NCI-H1417 (cell line): ENCODE measurements at places on chromosomes 4 and X.

DNA sequence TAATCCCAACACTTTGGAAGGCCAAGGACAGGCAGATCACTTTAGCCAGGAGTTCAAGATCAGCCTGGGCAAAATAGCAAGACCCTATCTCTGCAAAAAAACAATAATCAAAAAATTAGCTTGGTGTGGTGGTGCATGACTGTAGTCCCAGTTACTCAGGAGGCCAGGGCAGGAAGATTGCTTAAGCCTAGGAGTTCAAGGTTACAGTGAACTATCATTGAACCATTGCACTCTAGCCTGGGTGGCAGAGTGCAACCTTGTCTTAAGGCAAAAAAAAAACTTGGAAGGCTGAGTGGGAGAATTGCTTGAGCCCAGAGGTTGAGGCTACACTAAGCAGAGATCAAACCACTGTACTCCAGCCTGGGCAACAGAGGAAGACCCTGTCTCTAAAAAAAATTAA is 5.2 kb upstream of the FRYL start:
- DNase-seq: no peak

- DNase-seq: no peak
Measured at GRCh38 chr4:80151981-80152380, 45.3 kb upstream of the PRDM8 start.

DNA sequence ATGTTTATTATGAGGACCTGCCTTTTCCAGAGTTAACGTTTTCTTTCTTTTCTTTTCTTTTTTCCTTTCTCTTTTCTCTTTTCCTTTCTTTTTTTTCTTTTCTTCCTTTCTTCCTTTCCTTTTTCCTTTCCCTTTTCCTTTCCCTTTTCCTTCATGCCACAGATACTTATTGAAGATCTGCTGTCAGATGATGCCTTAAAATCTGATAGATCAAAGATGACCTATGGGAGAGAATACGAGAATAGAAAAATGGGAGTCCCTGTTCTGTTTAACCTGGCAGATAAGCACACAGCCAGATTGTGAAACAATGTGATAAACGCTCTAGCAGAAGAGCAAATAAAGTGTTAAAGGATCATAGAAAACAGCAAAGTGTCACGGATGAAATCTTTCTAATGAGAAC is 38.9 kb downstream of the AFF1 start:
- DNase-seq: no peak

DNA sequence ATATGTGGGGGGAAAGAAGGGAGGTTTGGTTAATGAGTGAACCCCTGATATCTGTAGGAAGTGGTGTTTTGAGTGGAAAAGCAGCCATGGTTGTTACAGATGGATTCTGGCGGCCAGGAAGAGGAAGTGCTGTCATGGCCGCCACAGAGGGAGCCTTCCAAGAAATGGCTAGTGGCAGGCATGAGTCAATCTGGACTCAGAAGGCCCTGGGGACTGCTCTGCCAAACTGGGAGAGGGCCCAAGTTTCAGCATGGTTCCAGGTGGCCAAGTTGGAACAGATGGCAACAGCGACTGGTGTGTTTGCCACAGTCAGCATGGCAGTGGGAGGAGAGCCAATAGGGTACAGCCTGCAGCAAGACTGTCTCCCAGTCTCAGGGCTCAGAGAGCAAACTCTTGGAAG is 32.5 kb downstream of the ETDB start:
- DNase-seq: no peak

GRCh38 chrX:150197388-150197787 is 165.7 kb upstream of the MAMLD1 start:
- DNase-seq: no peak

- DNase-seq: no peak
Measured at GRCh38 chrX:121902463-121902862, 855.1 kb downstream of the GLUD2 start.

- no peak for DNase-seq
Measured at GRCh38 chrX:101365301-101365795, 16.8 kb upstream of the TIMM8A start.

DNA sequence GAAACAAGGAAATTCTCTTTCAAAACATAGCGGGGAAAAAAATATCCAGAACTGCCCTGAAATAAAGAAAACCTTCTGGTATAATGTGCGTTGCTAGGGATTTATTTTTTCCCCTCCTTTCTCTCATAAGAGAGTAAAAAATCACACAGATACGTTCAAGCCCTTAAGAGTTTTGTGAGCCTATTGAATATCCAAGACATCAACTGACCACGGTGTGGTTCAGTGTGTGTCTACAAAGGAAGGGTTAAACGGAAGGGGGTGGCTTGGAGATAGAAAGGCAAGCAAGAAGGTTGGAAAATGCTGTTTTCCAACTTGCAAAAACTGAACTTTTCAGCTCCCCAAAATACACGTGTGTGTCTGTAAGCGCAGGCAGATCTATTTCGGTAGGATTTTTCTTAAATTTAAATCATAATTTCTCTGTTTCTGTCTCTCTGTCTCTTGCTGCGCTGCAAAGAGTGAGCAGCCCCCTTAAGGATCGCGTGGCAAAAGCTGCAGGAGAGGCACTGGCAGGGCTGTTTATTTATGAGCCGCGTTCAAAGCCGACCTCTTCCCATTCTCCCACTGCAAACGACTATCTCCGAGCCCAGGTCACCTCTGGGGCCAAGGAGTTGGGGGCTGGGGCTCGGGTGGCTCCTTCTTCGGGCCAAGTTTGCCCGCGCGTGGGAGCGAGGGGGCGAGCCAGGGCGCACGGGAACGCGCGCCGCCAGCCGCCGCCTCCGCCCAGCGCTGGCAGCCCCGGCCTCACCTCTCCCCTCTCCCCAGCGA is 492 bp upstream of the SLIT2 start:
- no peak for DNase-seq

DNA sequence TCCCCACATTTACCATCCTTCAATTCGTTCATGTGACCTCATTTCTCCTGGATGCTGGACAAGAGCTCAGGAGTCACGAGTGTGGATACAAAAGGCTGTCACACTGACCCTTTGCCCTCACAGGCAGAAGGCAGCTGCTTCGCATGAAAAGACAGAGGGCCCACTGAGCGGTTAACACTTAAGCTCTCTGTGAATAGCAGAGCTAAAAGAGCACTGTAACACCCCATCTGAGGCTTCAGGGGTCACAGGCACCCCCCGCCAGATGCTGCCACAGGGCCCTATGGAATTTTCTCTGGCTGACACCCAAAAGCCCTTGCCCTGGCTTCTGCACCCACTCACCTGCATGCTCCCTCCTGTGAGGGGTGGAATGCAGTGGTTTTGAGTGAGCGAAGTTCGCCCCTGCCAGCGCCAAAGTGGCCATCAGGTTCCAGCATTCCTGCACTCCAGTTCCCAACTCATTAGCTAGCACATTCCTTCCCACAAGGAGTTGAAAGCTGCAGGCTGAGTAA is 360.9 kb downstream of the PPP3CA start:
- DNase-seq: no peak

DNA sequence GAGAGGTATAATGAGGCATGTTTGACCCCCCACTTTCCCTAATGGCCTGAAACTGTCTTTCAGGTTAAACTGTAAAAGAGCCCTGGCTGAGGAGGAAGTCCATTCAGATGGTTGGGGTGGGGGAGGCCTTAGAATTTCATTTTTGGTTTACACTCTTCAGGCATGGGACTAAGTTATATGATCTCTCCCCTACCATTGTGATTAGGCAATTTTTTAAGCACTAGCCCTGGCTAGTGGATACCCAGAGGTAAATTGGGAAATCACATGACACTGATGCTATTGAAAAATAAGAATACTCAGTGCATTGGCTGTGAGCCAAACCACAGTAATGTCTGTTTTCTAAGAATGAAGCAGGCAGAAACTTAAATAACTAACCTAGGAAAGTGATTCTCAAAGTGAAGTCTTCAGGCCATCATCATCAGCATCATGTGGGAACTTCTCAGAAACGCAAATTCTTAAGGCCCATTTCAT is 149.7 kb downstream of the RRAGB start:
- DNase-seq: no peak

GRCh38 chrX:8048466-8048865 is 121.3 kb upstream of the PNPLA4 start:
- DNase-seq: no peak

GRCh38 chr4:23923840-23924239 is 34.0 kb upstream of the PPARGC1A start:
- no peak for DNase-seq

DNA sequence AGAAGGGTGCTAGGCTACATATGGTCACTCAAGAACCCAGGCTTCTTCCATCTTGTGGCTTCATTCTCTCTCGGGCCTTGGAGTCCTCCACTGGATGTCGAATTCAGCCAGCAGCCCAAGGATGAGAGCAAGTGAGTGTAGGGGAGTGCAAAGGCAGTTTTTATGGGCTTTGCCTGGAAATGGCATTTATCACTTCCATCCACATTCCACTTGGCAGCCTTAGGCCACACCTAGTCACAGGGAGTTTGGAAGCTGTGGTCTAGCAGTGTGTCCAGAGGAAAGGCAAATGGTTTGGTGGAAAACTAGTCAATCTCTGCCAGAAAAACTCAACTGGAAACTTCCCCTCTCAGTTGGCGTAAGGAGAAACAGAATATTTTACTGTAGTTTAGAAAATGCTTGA is 59.0 kb downstream of the NHS start:
- no peak for DNase-seq

DNA sequence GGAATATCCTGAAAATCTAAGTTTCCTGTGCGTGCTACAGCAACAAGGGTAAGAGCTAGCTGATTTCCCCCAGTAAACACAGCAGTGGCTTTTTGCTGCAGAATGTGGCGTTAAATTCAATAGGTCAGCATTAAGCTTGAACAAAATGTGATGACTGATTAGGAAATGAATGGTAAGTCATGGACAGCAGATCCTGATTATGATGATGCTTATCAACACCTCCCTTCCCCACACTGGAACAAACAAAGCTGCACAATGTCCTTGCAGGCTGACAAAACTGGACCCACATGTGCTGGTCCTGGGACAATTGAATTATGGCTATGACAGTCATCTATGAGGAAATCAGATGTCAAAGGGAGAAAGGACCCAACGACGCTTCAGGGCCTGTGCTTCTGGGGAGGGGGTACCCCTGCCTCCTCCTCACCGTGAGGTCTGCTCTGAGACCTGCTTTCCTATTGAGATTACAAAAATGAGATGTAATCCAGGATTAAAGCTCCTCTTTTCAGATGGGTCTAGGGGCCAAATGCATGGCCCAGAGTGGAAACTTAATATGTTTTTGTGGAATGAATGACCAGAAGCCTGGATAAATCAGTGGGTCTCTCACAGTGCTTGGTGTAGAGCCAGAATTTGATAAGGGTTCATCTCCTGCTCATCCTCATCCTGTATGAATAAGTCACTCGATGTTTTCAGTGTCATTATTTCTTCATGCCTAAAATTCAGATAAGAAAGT is 32.0 kb upstream of the BOD1L1 start:
- DNase-seq: no peak

DNA sequence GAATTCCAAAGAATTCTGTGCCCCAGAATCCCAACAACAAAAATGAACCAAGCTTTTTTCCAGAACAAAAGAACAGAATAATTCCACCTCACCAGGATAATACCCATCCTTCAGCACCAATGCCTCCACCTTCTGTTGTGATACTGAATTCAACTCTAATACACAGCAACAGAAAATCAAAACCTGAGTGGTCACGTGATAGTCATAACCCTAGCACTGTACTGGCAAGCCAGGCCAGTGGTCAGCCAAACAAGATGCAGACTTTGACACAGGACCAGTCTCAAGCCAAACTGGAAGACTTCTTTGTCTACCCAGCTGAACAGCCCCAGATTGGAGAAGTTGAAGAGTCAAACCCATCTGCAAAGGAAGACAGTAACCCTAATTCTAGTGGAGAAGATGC is 161.6 kb downstream of the AFF2 start:
- no peak for DNase-seq

- DNase-seq: no peak
Measured at GRCh38 chr4:112361181-112361791, 64.1 kb downstream of the ALPK1 start.

GRCh38 chrX:66046612-66047235 is 6.8 kb upstream of the VSIG4 start:
- DNase-seq: no peak

- no peak for DNase-seq
Measured at GRCh38 chrX:45187731-45188130, 12.9 kb downstream of the DIPK2B start.

DNA sequence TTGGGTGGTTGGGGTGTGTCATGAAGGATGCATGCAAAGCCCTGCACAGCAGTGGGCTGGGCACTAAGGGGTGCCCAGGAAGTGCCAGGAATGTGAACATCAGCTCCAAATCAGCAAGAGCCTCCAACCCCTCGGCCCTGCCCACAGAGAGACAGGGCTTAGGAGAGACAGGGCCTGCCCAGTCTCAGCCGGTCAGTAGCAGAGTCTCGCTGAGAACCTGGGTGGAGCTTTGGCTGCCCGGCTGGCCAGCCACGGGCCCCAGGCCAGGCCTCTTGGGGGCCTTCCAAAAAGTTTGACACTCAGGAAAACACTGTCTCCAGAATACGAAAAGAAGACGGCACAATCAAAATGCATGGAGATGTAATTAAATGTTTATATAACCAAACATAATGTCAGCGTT is 4.3 kb upstream of the MXD4 start:
- DNase-seq: no peak

- no peak for DNase-seq
Measured at GRCh38 chr4:48237996-48238645, 31.5 kb downstream of the TEC start.

DNA sequence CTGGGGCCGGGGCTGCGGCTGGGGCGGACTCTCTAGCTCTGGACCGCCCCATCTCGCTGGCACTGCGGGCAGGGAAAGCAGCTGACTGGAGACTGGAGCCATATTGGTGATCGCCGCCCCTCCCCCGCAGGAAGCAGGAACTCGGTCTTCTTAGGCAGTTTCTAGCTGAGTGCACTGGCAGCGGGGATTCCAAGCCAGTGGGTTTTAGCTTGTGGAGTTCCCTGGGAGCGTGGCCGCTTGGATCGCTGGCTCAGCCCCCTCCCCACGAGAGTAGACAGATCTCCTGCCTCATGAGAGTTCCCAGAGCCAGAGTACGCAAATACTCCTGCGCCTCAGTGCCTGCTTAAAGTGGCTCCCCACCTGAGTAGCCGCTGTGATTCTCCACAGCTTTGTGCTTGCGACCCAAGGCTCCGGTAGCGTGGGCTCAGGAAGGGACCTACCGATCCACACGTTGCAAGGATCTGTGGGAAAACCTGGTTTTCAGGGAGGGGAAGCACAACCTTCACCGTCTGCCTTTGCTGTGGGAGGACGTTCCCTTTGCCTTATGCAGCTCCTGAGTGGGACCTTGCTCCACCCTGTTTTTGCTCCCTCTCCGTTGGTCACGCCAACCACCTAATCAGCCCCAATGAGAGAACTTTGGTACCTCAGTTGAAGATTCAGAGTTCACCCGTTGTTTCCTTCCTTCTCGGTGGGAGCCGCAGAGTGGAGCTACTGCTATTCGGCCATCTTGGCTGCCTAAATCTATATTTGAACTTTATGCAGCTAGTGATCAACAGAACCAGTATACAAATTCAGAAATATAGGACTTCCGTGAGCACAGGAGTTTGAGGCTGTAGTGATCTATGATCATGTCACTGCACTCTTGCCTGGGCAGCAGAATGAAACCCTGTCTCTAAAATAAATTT is 803.9 kb upstream of the PCDH10 start:
- DNase-seq: no peak

- no peak for DNase-seq
Measured at GRCh38 chrX:120726294-120726693, 96.4 kb upstream of the C1GALT1C1 start.
